Hippocampal formation (tissue), 2 donors: ENCODE measurements at places on chromosomes 2 and 18.
A peak's percentile ranks its signal among the peaks of the same experiment; 100 is the strongest.

DNA sequence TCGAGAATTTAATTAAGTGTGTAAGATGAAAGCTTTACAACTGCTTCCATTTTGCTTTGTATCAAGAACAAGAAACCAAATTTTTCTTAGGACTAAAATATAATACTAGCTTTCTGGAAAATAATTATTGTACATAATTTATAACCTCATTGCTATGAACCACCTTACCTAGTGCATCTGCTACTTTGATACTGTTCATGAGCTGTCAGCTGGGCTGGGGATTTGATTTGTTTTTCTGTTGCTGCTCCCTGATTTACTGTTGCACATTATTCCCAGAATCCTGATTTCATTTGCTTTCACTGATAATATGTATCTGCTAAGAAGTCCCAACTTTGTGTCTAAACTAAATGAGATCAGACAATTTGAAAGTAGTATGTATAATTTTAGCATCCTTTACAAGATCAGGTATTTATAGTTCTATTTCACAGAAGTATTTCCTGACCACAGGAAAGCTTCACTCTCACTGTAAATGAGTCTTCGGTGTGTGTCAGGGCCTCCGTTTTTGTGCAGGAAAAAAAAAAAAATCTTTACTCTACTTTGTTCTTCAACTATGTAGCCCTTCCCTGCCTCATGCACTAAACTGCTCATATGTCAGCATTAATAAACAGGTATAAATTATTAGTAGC lies 105.6 kb upstream of the CCDC150 start:
- DNase-seq, result no peak

GRCh38 chr2:42171396-42171980 lies 2.3 kb downstream of the EML4 start:
- no peak for DNase-seq

GRCh38 chr2:19815746-19816145 lies 86.0 kb downstream of the TTC32 start:
- no peak for DNase-seq

DNA sequence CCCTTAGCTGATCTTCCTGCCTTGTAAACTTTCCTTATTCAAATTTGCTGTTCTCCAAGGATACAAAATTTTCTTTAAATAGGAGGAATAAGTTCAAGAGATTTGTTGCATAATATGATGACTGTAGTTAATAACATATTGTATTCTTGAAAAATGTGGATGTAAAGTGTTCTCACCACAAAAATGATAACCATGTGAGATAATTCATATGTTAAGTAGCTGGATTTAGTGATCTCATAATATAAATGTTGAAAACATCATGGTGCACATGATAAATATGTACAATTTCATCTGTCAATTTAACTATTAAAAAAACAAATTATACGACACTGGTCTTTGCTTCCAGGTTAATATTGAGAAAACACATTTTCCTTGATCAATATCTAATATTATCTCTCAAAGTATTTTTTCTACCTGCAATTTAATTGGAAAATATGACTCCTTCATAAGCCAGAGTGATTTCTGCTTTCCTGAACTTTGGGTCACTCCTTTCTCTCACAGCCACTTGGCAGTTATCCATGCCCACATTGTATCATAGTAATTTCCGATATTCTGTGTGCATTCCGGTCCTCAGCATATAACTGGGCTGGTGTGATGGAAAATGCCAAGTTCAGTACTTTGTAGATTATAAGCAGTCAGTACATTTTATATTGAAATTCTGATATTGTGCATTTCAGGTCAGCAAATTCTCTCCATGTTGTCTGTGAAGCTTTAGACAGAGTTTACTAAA lies 152.6 kb downstream of the GULP1 start:
- no peak for DNase-seq

DNA sequence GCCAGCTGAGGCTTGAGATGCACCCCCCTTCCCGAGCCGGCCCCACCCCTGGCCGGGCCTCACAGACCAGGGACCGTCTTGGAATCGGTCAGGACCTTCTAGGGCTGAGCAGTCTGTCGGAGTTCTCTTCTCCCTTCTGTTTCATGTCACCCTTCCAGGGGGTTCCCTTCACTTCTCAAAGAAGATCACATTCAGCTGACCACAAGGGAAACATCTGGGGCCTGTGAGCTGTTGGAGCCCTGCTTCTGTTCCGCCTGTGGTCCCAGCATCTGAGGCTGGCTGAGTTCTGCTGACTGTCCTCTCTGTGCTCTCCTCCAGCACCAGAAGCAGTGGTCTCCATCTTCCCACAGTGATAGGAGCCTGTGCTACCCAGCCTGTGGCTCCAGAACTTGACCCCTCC lies 106.5 kb downstream of the SEPTIN10 start:
- peak; percentile 27 for DNase-seq

GRCh38 chr2:10537522-10538199 lies 89.5 kb upstream of the ODC1 start:
- no peak for DNase-seq

- no peak for DNase-seq
Observed at GRCh38 chr2:235536711-235537110, 42.9 kb downstream of the AGAP1 start.

- DNase-seq, result no peak
Observed at GRCh38 chr18:9421096-9421900, 54.0 kb upstream of the RALBP1 start.

- DNase-seq, result no peak
Observed at GRCh38 chr2:34936089-34936488, 1337.0 kb upstream of the FAM98A start.

DNA sequence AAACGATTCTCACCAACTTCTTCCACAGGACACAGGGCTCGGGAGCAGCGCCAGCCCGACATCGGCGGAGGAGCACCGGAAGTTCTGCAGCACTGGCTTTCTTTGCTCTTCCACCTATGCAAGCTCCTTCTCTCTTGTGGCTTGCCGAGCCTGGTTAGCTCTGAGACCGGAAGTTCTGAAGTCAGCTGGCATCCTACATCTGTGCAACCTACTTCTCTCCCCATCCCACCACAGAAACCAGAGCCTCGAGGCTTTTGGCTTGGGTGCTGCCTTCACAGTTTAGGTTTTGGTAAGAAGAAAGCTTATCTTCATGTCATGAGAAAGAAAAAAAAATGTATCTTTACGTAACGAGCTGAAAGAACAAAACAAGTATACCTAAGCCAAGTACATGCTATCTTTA lies 111.7 kb downstream of the ANKRD44 start:
- DNase-seq, result peak; percentile 49

GRCh38 chr2:11473659-11474433 lies 7.9 kb upstream of the E2F6 start:
- no peak for DNase-seq

DNA sequence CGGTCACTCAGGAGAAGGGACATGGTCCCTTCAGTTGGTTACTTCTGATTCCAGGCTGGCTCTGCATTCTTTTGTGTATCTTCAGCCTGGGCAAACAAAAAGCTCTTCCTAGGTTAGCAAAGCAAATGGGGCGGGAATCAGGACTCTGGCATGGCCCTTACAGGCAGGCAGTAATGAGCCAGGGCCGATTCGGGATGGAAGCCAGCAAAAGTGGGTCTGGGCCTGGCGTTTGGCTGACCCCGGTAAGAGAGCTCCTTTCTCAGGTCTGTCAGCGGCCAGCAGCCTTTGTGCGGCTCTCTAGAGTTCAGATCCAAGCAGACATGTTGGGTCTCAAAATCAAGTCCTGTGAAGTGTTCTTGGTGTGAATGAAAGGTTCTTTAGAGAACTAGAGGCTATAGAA lies 81.5 kb upstream of the EML6 start:
- peak; percentile 58 for DNase-seq
